ENCODE measurements at places on chromosomes 11 and 22. TPM values are rescaled to one million over a fixed set of nuclear protein-coding genes. Genes with fewer than 3 reads are reported as not detected.

NXPE1 gene
- total RNA-seq, result not detected

ZNF280A gene
- total RNA-seq, result not detected

GRCh38 chr11:76069001-76069400 is 137.3 kb downstream of the WNT11 start:
- DNase-seq, result no peak

DNA sequence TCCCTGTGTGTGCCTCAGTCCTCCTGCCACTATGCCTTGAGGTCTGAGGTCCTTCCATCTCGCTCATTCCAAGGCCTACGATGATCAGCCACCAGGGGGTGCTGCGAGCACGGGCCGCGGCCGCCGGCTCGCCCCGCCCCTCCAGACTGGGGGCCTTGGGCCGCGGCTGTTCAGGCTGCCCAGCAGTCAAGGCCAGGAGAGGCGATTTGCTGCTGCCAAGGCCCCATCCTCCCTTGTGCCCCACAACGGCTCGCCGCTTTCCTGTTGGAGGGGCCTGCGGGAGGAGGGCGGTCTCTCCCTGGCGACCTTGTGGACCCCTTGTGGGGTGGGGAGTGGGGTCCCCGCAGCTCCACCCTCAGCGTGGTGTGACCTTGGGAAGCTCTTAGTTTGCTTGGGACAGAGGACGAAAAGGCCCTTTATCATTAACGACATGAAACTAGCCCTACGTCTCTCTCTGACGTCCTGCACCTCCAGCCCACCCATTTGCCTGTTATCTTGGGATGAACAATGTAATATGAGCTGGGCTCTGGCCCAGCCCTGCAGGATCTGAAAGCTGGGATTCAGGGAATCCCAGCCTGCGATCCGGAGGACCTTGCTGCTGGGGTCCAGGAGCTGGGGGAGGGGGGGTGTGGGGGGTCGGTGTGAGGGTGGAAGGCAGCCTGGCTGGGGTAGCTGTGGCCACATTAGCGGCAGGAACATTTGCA is 5.3 kb upstream of the GALR3 start:
- DNase-seq, result peak; percentile 89

DNA sequence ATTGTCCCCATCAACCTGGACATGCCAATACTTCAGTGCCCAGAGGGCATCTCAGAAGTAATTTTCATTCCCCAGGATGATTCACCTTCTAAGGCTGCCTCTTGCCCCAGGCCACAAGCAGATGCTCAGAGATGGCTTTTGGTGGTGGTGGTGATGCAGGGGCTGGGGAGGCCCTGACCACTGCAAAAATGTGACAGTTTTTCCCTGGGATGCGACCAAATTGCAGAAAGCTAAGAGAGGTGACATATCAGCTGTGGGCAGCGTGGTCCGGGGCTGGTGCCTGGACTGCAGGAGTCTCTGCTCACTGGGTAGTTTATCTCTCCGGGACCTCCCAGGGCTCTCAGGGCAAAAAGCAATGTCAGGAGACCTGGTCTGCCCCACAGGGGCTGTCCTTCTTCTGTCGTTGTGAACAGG is 39.7 kb upstream of the ACCSL start:
- DNase-seq, result no peak

GRCh38 chr11:121688860-121689614 is 236.3 kb upstream of the SORL1-AS1 start:
- no peak for DNase-seq

- DNase-seq, result no peak
Measured at GRCh38 chr11:17331669-17332068, 19.9 kb upstream of the NCR3LG1 start.

DNA sequence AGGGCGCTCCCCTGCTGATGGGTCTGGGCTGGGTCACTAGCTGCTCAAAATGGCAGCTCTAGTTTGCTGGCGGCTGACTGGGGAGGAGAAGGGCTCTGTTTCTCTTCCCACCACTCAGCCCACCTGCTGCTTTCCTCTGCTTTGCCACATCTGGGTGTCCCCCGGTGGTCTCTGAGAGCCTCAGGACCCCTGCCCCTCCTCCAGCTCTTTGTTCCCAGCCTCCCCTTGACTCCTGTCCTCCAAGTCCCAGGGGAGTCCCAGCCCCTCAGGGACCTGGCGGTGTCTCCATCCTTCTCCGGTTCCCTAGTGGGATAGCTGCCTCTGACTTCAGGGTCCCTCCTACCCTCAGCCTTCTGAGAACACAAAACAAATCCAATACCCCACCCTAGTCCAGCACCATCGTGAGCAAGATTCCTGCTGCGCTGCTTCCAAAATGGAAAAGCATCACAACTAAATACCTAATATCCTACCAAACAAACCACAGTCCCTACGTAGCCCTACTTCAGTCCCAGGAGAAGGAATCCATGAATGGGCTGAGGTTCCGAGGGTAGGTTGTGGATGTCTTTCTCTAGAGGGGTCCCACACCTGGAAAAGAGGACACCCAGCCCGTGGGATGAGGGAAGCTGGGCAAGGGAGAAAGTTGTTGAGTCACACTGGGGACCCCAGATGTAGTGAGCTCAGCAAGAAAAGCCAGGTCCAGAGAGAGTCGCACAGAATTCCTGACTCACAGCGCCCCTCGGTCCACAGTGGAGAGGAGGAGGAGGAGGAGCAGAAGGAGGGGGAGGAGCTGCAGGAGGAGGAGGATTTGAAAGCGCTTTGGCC is 45.0 kb upstream of the NNMT start:
- DNase-seq, result no peak

GRCh38 chr11:116712428-116712827 is 60.4 kb downstream of the BUD13 start:
- DNase-seq, result no peak
